ENCODE measurements at places on chromosomes 1 and 21. TPM values are rescaled to one million over a fixed set of nuclear protein-coding genes. Genes with fewer than 3 reads are reported as not detected.

Gene MAB21L3
- total RNA-seq = not detected

DNA sequence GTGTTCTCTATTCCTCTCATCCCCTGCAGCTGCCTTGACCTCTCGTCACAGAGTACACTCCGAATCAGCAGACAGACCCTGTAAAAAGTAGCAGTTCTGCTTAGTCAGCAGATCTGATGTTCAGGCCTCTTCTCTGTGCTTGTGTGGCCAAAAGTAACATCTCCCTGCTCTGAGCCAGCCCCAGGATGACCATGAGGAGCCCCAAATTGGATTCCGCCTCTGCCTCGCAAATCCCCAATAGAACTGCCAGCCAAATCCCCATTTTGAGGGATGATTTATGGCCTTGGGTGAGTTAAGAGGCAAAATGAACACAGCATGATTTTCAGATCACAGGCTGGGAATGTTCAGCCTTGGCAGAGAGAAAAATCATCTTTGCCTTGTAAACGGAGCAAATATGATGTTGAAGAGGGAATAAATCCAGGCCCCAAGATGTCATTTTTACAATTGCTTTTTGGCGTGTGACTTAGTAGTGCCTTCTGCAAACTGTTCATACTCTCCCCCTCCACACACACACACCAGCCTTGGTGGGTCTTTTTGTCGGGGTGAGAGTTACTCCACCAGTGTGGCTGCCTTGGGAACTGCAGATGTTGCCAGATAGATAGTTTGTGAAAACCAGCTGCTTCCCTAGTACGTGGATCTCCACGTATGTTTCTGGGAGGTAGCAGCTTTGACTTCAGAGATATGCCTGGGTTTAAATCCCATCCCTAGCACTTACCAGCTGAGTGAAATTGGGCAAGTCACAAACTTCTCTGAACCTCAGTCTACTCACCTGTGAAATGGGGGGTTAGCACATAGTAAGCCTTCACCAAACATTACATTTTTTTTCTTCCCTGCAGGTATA, 77.8 kb downstream of the MAN1C1 start:
- H3K27me3 ChIP-seq = peaks cover 24% of the 10 kb centered on the region
- H3K36me3 ChIP-seq = no peaks in the 10 kb centered on the region
- peak; percentile 59 for DNase-seq

- H3K4me3 ChIP-seq = no peak overlapping the region
- H3K27me3 ChIP-seq = no peaks in the 10 kb centered on the region
- no peak for DNase-seq
- H3K36me3 ChIP-seq = no peaks in the 10 kb centered on the region
These were observed 297.5 kb upstream of the FAM78B start for GRCh38 chr1:166464333-166464732.

Gene MTF2
- total RNA-seq = 12.5 TPM

DNA sequence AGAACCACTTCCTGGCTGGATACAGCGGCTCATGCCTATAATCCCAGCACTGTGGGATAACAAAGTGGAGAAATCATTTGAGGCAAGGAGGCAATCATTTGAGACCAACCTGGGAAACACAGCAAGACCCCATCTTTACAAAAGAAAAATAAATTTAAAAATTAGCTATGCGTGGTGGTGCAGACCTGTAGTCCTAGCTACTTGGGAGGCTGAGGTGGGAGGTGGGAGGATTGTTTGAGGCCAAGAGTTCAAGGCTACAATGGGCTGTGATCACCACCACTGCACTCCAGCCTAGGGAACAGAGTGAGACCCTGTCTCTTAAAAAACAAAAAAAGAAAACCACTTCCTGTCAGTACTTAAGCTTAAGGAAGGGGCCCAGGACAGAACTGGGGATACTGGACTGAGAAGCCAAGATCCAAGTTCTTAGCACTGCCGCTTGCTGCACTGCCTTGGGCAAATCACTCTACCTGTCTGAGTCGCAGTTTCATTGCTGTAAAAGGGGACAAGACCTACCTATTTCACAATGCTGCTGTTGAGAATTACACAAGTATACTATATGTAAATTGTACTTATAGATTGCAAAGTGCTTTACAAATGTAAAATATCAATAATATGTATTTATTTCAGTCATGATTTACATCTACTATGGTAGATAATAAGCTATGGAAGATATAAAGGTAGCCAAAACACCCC, 154.9 kb downstream of the RERE start:
- DNase-seq = no peak
- H3K4me1 ChIP-seq = peaks cover 8% of the 10 kb centered on the region
- no peak overlapping the region for H3K4me3 ChIP-seq
- H3K27ac ChIP-seq = no peak overlapping the region
- H3K36me3 ChIP-seq = no peaks in the 10 kb centered on the region
- H3K27me3 ChIP-seq = no peaks in the 10 kb centered on the region

Gene ALX3
- total RNA-seq = 1.3 TPM

Gene GSTM5
- total RNA-seq = 6.8 TPM

DNA sequence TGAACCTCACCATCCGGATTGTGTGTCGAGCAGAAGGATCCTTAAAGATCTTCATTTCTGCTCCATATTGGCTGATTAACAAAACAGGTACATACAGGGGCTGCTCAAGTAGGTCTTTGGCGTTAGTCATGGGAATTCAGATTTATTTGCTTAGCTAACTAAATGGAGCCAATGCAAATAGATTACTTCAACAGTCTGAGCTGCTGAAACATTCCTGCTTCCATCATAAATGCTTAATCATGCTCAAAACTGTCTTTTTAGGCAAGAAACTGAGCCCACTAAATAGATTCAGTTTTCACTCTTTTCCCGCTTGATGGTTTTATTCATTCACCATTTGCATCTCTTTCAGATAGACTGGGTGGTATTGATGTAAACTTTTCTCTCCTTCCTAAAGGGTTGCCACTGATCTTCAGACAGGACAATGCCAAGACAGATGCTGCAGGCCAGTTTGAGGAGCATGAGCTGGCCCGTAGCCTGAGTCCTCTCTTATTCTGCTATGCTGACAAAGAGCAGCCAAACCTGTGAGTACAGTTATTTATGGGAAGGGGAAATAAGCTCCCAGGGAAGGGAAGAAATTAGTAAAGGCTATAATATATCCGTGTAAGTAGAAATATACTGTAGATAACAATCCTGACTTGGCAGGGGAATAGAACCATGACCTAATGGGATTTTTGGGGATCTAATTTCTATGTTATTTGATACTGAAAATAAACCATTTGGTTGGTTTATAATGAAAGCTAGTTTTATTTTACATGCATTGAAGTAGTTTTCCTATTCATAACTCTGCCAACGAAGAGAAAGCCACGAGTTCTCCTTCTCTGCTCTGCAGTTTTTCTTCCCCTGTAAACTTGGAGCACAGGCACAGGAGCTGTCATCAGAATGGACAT, 126.4 kb downstream of the VPS13D start:
- H3K4me1 ChIP-seq = no peaks in the 10 kb centered on the region
- no peak overlapping the region for H3K4me3 ChIP-seq
- H3K27ac ChIP-seq = no peak overlapping the region
- peaks cover 1% of the 10 kb centered on the region for H3K27me3 ChIP-seq

GRCh38 chr1:118118469-118118868, 66.6 kb downstream of the SPAG17 start:
- peaks cover 47% of the 10 kb centered on the region for H3K4me1 ChIP-seq
- no peak overlapping the region for H3K4me3 ChIP-seq
- H3K27me3 ChIP-seq = peaks cover 5% of the 10 kb centered on the region
- no peak overlapping the region for H3K27ac ChIP-seq
- no peak for DNase-seq
- no peaks in the 10 kb centered on the region for H3K36me3 ChIP-seq

GRCh38 chr1:88455621-88456256, 228.3 kb upstream of the PKN2 start:
- no peaks in the 10 kb centered on the region for H3K36me3 ChIP-seq
- H3K4me3 ChIP-seq = no peak overlapping the region
- no peak for DNase-seq
- H3K4me1 ChIP-seq = no peaks in the 10 kb centered on the region
- no peak overlapping the region for H3K27ac ChIP-seq

DNA sequence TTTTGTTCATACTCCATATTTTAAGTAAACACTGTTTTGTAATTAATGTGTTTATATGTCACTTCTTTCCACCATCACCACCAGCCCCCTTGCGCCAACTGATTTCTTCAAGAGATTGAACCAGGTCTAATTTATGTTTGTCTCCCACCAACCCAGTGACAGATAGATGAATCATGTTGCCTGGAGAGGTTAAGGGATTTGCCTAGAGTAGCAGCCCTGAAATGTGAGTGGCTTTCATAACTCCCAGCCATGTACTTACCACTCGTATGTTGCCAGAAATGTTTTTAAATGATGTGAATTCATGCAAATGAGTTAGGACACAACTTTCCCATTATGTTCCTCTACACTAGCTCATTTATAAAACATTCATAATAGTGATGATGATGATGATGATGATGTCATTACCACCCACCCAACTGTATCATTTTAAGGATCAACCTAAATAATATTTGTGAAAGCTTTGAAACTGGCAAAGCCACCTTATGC, 86.9 kb downstream of the LRRC8D start:
- peak overlapping the region; percentile 47 for H3K4me3 ChIP-seq
- peak; percentile 72 for DNase-seq
- 0 out of 2 replicates have a peak, but pooled peaks cover 6% of the 10 kb centered on the region for H3K36me3 ChIP-seq

- H3K27ac ChIP-seq = peak within 1 kb of the TSS; percentile 95
- peaks cover 4% of the 10 kb centered on the region for H3K27me3 ChIP-seq
- H3K36me3 ChIP-seq = peaks cover 33% of the 10 kb centered on the region
These were observed at the start of gene TIMM17A for GRCh38 chr1:201955009-201955728. Gene TIMM17A (plus strand): TSS chr1:201955503. CDS start chr1:201955527, 24 bp downstream.

- no peak overlapping the region for H3K4me3 ChIP-seq
- peaks cover 18% of the 10 kb centered on the region for H3K27me3 ChIP-seq
- peak; percentile 61 for DNase-seq
- H3K27ac ChIP-seq = no peak overlapping the region
- peaks cover 21% of the 10 kb centered on the region for H3K4me1 ChIP-seq
- no peaks in the 10 kb centered on the region for H3K36me3 ChIP-seq
These were observed 140.1 kb upstream of the FMN2 start for GRCh38 chr1:239951511-239952140.

DNA sequence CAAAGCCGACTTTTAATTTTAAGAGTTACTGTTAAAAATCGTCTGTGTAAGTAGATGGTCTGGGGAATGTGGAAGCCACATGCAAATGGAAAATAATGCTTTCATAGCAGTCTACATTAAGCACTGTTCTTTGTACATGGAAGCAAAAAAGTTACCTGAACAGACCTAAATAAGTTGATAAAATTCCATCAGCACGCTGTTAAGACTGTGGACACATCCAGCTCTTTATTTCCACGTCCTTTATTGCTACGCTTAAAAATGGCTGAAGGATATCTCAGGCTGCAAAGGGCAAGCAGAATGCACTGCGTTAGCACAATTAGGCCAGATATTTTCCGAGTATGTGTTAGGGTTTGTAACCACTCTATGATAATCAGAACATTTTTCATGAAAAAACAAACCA, 22.3 kb downstream of the NR5A2 start:
- H3K4me3 ChIP-seq = no peak overlapping the region
- no peak for DNase-seq
- H3K4me1 ChIP-seq = peaks cover 12% of the 10 kb centered on the region
- H3K27me3 ChIP-seq = peaks cover 14% of the 10 kb centered on the region
- H3K27ac ChIP-seq = no peak overlapping the region
- H3K36me3 ChIP-seq = no peaks in the 10 kb centered on the region

DNA sequence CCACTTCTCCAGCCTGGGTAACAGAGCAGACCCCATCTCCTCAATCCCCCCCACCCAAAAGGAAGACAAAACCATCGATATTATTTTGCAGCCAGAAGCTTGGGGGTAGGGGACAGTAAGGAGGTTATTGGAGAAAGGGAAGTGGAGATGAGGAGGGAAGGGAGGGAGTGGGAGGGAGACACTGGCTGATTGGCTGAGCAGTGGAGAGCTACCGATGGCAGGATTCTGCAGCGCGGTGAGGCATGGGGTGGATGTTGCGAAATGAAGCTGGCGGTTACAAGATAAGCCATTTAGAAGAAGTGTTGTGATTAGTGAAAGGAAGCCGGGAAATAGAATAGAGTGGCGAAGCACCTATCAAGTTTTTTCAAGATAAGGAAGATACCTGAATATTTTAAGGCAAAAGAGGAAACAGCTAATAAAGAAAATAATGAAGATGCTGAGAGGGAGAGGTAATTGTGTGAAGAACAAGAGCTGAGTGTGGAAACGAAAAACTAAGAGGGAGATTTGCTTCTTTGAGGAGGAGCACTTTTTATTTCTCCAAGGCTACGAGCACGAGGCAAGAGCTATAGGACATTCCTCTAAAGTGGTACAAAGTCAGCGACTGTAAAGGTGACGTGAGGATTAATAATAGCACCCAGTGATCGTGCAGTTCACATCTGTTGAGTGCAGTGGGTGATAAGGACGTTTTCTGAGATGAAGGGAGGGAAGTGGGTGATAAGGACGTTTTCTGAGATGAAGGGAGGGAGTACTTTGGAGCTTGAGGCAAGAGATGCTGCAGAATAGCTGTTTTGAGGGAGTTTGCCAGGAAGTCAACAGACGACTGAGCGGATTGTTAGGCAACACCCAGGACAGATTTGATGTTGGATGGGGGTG, 103.2 kb upstream of the KIF26B start:
- H3K4me1 ChIP-seq = peaks cover 6% of the 10 kb centered on the region
- peaks cover 1% of the 10 kb centered on the region for H3K27me3 ChIP-seq
- peaks cover 18% of the 10 kb centered on the region for H3K36me3 ChIP-seq
- no peak overlapping the region for H3K27ac ChIP-seq
- no peak for DNase-seq
- no peak overlapping the region for H3K4me3 ChIP-seq

GRCh38 chr1:7460807-7461206, 310.3 kb upstream of the VAMP3 start:
- no peak overlapping the region for H3K27ac ChIP-seq
- no peaks in the 10 kb centered on the region for H3K36me3 ChIP-seq
- DNase-seq = no peak

DNA sequence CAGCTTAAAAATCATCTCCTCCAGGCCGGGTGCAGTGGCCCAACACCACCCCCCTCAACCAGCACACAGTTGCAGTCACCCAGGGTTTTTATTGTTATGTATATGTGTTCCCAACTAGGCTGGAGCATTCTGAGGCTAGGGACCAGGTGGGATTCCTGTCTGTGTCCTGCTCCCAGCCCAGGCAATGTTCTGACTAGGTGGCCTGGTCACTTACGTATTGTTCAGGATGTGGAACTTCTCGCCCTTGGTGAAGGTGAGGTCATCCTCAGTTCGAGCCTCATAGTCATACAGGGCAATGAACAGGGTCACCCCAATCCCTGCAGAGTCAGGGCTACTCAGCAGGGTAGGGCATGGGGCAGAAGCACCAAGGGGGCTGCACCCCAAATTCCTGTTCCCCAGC, 12.2 kb downstream of the FGR start:
- H3K27me3 ChIP-seq = peaks cover 10% of the 10 kb centered on the region
- H3K4me3 ChIP-seq = no peak overlapping the region
- no peaks in the 10 kb centered on the region for H3K36me3 ChIP-seq
- no peak for DNase-seq

DNA sequence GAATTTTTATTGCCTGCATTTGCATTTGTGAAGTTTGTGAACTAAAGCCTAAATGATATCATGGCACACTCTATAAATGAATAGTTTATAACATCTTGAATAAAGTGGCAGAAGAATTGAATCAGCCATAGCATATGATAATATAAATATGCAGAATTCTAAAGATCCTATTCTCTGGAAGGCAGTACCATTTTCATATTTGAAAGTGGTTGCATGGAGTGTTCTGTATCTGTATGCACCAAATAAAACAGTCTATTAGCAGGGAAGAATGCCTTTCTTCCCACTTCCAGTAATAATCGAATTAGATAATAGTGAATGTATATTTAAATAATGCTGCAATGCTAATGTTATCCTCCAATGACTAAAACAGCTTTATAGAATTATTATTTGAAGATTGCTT, 57.9 kb upstream of the TRIM67 start:
- H3K4me1 ChIP-seq = peaks cover 22% of the 10 kb centered on the region
- no peak overlapping the region for H3K4me3 ChIP-seq
- peaks cover 6% of the 10 kb centered on the region for H3K27me3 ChIP-seq
- no peak overlapping the region for H3K27ac ChIP-seq
- DNase-seq = no peak
- H3K36me3 ChIP-seq = no peaks in the 10 kb centered on the region

Gene G0S2
- total RNA-seq = 1.7 TPM
